HCT116 (cell line): ENCODE measurements at places on chromosomes 11 and 22. TPM values are rescaled to one million over a fixed set of nuclear protein-coding genes. Genes with fewer than 3 reads are reported as not detected.

The RAC2 gene
- total RNA-seq: 62.0 TPM

GRCh38 chr11:115644856-115645255 lies 140.6 kb upstream of the CADM1 start:
- DNase-seq: no peak

The RBMXL2 gene
- total RNA-seq: 0.12 TPM

The OR5A1 gene
- total RNA-seq: not detected

The DNAJB7 gene
- not detected for total RNA-seq

- DNase-seq: no peak
Observed at GRCh38 chr11:10899121-10899830, 41.4 kb upstream of the ZBED5 start.

- DNase-seq: no peak
Observed at GRCh38 chr22:46011627-46012181, 34.7 kb upstream of the WNT7B start.

DNA sequence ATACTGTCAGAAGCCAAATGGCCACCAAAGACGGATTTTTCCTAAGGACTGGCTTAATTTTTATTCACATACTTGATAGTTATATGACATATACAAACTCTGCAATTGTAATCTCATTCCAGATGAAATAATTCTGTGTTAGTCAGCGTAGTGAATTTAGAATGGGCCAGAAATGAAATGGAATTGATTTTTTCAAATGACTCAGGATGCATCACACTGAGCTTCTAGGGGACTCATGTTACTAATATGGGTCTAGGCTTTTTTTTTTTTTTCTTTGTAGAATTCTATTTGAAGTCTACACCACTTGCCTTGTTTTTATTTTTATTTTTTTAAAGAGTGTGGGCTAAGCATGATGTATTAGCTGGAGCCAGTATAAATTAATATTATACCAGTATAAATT lies 62.7 kb downstream of the SPECC1L start:
- DNase-seq: peak; percentile 33

The EHF gene
- total RNA-seq: 51.5 TPM

The MMP27 gene
- total RNA-seq: not detected

- DNase-seq: no peak
Observed at GRCh38 chr22:50008151-50009040, 4.2 kb downstream of the IL17REL start.

- no peak for DNase-seq
Observed at GRCh38 chr11:117279711-117280376, 11.3 kb upstream of the BACE1-AS start.

DNA sequence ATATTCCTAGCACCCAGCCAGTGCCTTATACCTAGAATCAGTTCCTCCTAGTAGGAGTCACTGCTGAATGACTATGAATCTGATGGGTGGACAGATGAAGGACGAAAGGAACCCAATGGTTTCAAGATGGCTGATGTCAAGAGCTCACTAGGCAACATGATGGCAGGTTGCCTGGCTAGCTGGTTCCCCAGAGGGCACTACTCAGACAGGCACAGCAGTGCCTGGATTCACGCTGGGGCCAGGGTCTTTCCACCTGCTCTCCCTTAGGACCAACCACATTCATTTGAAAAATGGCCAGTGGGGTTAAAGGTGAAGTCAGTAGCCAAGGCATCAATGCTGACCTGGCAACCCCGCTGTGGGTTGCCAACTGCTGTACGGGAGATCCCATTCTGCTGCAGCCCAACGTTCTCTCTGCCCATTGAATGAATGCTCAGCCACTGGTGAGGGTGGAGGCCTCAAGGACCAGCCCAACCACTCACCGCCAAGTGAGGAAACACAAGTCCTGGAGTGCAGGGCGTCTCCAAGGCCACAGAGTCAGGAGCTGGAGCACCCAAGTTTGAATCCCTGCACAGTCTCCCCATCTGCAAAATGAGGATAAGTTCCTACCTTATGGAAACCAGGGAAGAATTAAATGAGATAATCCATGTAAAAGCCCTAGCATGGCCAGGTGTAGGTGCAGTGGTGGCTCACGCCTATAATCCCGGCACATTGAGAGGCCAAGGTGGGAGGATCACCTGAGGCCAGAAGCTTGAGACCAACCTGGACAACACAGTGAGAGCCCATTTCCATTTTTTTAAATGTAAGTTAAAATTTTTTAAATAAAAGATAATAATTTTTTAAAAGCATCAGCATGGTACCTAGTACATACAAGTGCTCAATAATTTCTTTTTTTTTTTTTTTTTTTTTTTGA lies 12.4 kb downstream of the MYH9 start:
- no peak for DNase-seq

GRCh38 chr11:90391756-90392155 lies 168.9 kb upstream of the CHORDC1 start:
- DNase-seq: no peak

DNA sequence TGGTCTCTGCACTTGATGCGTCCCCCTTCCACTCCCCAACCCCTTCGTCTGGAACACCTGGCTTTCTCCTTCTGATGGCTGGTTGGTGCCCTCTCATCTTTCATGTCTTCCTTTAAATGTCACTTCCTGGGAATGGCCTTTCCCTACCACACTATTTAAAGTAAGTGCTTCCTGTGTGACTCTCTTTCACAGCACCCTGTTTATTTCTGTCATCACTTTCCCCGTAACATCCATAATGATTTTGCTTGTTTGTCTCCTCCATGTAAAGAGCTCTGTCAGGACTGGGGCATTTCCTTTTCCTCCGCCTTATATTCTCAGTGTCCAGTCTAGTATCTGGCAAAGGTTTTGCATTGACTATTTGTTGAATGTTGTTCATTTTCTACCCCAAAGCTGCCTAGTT lies 143.0 kb downstream of the DBX1 start:
- no peak for DNase-seq

GRCh38 chr11:94112206-94112953 lies 16.3 kb upstream of the PANX1 start:
- DNase-seq: no peak

DNA sequence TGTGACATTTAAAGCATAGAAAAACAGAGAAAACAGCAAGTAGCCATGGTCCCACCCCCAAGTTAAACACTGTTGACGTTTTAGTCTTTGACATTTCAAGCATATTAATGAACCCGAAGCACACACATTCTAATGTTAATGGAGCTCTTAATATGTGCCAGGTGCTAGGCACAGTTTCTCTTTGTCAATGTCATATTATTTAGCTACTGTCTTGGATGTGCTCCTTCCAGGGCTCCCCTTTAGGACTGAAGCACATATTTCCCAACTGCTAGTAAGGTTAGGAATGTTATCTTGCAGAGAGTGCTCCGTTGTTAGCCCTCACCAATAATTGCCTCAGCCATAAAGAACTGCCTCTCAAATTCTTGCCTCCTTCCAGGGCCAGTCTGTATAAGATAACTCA lies 716.6 kb upstream of the TENM4 start:
- DNase-seq: no peak

DNA sequence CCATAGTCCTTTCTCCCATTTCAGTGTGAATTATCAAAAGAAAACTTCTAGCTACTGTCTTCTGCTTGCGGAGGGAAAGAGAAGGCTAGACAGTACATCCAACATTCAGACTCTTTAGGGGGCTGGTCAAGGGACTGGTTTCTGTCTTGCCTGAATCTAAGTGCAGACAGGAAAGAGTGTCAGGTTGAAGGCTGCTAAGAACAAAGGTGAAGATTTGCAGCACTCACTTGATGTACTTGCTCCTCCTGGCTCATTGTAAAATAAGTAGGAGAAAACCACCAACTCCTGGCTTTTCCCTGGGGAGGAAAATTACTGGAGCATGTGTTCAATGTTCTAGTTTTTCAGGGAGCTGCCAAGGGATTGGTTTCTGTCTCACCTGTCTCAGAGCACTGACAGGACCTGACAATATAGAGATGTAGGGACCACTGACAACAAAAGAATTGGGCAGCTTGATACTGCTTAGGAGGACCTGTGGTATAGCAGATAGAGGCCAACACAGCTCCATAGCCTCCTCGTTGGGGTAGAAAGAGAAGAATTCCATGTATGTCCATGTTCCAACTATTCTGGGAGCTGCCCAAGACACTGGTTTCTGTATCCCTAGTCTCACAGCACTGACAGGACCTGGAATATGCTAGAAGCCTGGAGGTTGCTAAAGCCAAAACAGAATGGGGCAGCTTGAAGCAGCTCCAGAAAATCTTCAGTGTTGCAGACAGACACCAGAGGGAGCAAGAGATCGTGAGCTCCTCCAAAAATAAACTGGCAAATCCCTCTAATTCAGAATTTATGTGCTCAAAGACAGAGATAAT lies 39.7 kb upstream of the MMP12 start:
- DNase-seq: peak; percentile 37

The DRICH1 gene
- 0.44 TPM for total RNA-seq

DNA sequence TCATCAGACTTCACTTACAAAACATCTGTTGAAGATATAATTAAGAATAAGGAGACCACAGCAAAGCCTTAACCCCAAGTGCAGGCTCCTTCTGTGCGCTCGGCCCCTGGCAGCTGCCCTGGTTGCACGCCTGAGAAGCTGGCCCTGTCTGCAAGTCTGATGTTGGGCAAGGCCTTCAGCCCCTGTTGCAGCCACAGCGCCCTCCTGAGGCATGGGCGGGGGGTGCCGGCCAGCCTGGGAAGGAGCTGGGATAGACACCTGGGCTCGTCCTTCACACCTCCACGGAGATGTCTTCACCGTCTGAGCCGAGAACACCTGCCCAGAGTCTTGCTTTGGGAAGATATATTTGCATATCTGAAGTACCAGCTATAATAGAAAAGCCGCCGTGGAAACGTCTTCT lies 104.1 kb downstream of the MPPED1 start:
- DNase-seq: no peak

The MCAM gene
- total RNA-seq: 17.4 TPM

DNA sequence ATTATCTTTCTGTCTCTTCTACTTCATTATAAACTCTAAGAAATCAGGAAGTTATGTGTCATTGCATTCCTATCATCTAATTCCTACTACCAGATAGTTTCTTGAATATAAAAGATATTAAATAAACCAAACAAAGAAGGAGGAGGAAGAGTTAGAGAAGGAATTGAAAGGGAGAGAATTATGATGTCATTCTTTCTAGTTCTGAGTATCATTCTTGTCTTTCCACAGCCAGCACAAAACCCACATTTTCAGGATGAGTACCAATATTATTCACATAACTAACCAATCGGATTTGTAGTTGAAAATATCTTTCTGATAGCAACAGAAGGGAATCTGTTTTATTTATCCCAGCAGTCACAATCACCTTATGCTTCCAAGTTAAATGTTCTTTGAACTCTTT lies 13.3 kb downstream of the MS4A13 start:
- no peak for DNase-seq

DNA sequence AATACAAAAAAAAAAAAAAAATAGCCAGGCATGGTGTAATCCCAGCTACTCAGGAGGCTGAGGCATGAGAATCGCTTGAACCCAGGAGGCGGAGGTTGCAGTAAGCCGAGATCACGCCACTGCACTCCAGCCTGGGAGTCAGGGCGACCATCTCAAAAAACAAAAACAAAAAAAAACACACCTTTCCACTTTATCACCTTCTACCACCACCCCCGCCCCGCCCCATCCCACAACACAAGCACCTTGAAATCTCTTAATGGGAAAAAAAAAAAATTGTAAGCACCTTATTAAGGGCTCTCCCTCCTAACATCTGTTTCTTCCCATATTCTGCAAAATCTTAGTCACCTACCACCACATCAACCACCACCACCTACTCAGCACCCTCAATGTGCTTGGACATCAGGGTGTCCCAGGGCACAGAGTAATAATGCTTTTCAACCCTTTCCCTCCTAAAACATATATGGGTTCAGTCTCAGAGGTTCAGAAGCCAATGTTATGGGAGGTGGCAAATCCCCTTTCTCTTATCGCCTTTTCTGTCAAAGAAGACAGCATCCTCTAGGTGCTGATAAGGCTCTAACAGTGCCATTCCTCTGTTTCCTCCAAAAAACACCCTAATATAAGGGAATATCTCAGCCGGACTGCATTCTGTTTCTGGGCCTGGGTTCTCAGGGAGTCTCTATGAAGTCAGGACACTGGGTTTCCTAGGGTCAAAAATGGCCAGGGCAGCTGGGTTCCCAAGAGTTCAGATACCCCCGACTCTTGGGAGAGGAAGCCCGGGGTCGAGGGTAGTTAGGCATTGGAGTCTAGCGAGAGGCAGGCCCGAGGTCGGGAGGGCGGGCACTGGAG lies 718 bp downstream of the INTS5 start:
- no peak for DNase-seq

GRCh38 chr11:111269146-111269868 lies 23.8 kb downstream of the POU2AF2 start:
- no peak for DNase-seq

DNA sequence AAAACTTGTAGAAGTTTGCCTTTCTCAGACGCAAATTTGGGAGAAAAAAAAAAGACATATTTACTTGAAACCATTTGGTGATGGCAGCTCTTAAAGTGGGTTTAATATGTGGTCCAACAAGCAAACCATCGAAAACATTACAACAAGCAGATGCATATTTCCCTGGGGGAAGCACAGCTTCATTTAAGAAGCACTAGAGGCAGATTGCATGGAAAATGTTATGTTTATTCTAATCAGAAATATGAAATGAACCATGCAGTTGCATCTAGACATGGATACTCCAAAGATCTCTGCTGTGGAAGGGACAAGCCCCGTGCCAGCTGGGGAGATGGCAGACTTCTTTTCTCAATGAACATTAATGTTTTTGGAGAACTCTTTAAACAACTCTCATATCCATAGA lies 57.4 kb upstream of the PARVA start:
- DNase-seq: no peak

DNA sequence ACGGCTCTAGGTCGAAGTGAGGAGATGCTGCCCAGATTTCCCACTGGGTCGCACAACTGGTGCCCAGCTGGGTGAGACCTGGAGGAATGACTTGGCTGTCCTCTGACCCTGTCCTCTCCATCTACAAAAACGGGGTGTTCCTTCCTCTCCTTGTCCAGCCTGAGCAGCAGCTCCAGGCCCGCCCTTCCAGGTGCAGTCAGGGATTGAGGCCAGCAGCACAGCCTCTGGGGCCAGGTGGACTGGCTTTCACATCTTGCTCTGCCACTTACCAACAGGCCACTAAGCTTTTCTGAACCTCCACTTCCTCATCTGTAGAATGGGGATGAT lies 91.7 kb upstream of the LMO1 start:
- no peak for DNase-seq

- DNase-seq: no peak
Observed at GRCh38 chr22:30919973-30920372, 48.6 kb downstream of the MORC2 start.
